ENCODE measurements at places on chromosomes 3 and 15. TPM values are rescaled to one million over a fixed set of nuclear protein-coding genes. Genes with fewer than 3 reads are reported as not detected.

DNA sequence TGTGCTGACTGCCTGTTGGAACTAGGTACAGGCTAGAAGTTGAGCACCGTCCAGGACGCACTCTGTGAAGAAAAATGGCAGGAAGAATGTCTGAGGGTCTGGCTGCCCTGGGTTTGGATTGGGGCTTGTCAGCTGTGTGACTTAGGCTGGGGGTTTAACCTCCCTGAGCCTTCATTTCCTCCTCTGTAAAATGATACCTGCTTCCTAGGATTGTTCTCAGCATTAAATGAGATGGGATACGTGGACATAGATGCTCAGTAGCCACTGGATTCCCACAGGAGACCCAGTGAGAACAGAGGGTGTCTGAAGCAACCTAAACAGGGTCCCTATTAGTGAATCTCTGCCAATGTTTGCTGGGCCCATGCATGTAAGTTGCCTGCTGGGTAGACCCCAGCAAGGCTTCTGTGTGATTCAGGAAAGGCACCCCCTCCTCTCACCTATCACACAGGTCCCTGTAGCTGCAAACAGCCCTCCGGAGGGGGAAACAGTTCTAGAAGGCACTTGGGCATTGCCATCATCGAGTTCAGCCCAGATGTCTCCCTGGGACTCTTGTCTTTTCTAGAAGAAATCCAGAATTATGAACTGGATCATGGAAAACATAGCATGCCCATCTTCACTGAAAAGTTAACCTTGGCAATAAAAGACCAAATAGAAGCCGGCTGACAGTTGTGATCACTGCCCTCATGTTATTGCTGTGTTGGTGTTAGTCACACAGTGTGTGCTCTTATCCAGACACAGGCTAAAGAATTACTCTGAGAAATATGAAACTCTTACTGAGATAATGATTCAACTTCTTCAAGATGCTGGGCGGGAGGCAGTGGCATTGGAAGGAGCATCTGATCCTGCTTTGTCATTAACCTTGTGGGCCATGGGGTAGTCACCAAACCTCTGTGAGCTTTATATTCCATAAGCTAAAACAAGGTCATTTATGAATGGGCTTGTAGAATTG is 64.5 kb downstream of the SMAD6 start:
- DNase-seq: no peak

The TUSC7 gene
- not detected for total RNA-seq

The NSMCE3 gene
- 6.3 TPM for total RNA-seq

- DNase-seq: no peak
These were observed 16.8 kb upstream of the LARS2 start for GRCh38 chr3:45371621-45372020.

DNA sequence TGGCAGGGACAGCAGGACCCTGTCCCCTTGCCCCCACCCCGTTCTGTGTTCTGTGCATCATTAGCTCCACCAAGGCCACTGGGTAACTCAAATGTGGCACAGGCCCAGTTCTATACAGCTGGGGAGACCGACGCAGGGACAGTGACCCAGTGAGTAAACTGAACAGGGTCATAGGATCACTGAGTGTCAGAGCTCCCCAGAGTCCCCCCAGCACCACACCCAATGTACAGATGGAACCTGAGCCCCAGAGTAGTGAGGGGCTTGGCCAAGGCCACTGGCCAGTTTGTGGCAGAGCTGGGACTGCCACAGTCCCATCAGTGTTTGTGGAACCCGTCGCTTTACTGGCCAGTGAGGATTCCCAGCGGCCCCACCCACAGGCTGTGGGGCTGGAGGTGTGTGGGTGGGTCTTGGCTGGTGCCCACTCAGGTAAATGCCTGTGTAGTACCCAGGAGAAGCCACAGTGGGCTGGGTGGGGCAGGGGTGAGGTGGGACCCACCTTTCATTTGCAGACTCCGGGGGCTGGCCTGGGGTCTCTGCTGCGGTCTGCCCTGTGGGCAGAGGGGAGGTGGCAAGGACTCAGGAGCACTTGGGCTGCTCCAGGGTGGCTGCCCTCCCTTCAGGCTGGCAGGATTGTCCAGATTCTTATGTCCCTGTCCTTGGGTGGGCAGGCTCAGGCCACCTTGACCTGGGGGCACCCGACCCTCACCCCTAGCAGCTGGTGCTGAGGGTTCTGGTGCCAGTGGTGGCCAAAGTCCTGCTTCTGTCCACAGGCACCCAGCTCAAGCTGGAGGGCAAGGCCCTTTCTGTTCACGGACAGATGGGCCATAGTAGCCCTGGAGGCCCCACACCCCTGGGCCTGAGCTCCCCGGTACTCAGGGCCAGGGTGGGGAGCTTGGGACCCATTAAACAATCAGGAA is 11.6 kb upstream of the CLK3 start:
- DNase-seq: no peak

DNA sequence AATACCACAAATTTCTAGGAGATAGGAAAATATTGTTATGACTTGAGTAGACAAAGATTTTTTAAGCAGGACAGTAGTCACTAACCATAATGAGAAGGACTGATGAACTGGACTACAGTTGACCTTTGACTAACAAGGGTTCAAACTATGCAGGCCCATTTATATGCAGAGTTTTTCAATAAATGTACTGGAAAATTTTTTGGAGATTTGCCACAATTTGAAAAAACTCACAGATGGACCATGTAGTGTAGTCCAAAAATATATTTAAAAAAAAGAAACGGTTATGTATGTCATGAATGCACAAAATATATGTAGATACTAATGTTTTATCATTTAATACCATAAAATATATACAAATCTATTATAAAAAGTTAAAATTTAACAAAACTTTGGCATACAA is 151.8 kb downstream of the LRRN1 start:
- DNase-seq: no peak

DNA sequence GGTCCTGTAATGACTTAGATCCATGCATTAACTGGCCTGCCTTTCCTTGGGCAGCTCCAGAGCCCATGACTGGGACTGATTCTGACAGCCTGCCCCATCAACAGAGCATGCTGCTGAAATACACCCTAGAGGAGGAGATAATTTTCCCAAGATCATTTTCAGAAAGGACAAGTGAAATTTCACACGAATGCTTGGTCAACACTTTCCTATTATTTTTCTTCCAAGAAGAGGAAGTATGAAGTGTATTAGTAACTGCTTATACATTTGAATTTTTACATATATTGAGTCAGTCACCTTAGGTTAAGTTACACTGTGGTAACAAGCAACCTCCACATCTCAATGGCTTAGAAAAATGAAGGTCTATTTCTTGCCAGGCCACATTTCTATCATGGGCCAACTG is 9.7 kb upstream of the NMNAT3 start:
- no peak for DNase-seq

The FILIP1L gene
- 25.5 TPM for total RNA-seq

DNA sequence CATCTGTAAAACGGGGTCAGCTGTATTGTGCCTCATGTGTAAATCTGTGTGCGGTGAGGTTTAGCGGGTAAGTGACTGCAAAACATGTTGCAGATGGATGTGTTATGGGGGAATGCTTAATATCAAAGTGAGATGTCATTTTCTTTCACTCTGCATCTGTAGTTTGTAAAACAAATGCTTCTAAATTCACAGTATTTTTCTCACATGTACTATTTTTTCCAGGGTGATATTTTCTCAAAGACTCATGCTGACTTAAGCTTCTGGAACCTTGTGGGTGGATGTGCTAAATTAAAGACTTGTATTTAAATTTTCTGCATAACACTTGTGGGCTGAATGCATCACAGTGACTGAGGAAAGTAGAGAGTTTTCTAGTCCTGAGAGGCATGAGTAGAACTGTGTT is 115.2 kb upstream of the TP63 start:
- DNase-seq: no peak

- DNase-seq: no peak
These were observed 58.7 kb downstream of the FOXB1 start for GRCh38 chr15:60062826-60063225.

- DNase-seq: no peak
These were observed 441.4 kb downstream of the CNTN4 start for GRCh38 chr3:2540115-2540514.

DNA sequence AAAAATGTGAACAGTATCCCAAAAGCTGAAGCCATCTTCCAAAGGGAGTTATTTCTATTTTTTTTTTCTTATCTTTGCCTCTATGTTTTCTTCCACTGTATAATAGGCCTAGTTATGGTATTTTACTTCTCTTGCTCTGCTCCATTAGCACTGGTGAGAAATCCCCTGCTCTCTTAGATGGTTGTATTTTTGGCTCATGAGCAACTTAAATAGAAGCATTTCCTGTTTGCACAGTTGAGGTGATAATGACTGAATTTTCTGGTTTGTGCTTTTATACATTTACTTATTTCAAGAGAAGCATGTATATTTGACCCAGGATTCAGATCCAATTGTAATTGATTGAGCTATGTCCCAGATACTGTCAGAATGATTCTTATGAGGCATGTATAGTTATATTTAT is 61.6 kb upstream of the CD200R1L start:
- no peak for DNase-seq

The LRRC31 gene
- 0.76 TPM for total RNA-seq

- no peak for DNase-seq
These were observed 49.8 kb upstream of the SLC6A1 start for GRCh38 chr3:10942690-10943205.

DNA sequence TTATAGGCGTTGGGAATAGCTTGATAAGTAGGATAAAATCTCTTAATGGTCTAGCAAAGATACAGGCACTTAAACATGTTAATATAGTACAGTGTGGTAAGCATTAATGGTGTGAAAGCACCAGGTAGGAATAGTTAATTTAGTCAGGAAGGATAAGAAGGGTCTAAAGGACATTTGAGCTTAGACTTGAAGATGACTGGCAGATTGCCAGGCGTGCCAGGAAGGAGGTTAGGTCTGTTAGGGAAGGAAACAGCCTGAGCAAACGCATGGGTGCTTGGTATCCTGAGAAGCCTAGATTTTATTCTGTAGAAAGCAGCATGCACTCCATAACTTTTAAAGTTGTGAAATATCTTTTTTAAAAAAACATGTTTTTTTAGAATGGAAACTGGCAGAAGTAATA is 17.7 kb downstream of the SEC62 start:
- no peak for DNase-seq

GRCh38 chr3:129632056-129632455 is 25.6 kb upstream of the PLXND1 start:
- no peak for DNase-seq

- no peak for DNase-seq
These were observed 16.9 kb upstream of the PSMD6 start for GRCh38 chr3:64039981-64040733.
